ENCODE measurements at places on chromosomes 16 and 17.

- DNase-seq = no peak
Measured at GRCh38 chr17:36946726-36947091, 2.0 kb upstream of the AATF start.

DNA sequence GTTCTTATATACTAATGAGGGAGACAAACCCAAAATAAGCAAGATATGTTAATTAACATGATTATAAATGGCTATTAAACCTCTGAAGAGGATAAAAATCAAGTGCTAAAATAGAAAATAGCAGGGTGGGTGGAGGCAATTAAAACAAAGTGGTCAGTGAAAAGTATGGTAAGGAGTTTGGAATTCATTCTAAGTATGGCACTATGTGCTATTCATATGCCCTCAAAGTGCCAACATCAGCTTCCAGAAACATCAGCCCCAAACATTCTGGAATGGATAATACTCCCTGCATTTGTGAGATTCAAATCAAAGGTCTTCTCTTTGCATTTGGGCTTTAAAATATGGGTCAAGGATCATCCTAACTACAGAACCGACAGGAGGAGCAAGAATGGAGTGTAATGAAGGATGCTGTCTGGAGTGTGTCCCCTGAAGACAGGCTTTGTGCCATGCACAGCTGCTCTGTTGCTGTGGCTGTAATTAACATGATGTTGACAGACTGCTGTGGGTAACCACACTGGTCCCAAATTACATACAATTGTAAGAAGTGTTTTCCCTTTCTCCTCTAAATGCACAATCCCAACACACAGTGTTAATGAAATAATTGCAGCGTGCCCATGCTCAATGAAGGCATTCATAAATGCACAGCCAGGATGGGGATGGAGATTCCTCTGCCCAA, 93.1 kb downstream of the VAT1L start:
- DNase-seq = no peak

GRCh38 chr16:9075299-9076071, 16.0 kb upstream of the HAPSTR1 start:
- no peak for DNase-seq

DNA sequence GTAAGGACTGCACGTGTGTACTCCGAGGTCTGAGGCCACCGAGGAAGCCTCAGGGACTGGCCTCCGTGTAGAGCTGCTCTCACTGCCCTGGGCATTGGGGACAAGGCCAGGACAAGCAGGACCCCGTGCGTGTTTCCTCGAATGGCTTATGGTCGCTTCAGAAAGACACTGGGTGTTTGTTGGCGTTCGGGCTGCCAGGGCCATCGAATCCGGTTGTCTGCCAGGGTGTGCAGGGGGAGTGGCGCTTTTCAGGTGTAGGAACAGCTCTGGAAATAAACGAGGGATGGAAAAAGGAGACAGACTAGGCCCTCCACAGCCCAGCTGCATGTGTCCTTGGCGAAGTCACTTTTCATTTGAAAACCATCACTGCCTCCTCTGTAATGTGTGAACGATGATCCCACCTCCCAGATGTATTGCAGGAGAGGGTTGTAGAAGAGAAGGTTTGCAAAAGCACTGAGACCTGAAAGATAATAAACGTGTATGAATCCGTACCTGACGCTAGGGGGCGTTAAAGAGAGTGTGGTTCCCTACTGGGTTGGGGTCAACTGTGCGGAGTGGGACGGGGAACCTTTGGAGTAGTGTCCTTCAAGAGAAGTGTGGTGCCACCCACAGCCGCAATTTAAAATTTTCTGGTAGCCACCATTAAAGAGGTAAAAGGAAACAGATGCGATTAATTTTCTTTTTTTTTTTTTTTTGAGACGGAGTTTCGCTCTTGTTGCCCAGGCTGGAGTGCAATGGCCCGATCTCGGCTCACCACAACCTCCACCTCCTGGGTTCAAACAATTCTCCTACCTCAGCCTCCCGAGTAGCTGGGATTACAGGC, 2.1 kb upstream of the ZSCAN10 start:
- no peak for DNase-seq

GRCh38 chr17:3335876-3336275, 37.7 kb upstream of the OR3A1 start:
- no peak for DNase-seq

DNA sequence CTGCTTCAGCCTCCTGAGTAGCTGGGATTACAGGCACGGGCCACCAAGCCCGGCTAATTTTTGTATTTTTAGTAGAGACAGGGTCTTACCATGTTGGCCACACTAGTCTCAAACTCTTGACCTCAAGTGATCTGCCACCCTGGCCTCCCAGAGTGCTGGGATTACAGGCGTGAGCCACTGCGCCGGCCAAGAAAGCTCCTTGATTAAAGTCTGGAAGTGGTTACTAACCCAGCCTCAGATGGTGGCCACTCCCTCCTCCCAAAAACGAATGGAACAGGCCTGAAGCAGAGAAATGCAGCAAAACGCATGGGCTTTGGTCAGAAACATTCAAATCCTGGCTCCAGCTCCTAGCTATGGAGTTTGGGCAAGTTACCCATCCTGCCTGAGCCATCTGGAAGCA, 11.3 kb downstream of the FKBP10 start:
- no peak for DNase-seq

GRCh38 chr17:2057760-2058585, 3.1 kb downstream of the HIC1 start:
- no peak for DNase-seq

DNA sequence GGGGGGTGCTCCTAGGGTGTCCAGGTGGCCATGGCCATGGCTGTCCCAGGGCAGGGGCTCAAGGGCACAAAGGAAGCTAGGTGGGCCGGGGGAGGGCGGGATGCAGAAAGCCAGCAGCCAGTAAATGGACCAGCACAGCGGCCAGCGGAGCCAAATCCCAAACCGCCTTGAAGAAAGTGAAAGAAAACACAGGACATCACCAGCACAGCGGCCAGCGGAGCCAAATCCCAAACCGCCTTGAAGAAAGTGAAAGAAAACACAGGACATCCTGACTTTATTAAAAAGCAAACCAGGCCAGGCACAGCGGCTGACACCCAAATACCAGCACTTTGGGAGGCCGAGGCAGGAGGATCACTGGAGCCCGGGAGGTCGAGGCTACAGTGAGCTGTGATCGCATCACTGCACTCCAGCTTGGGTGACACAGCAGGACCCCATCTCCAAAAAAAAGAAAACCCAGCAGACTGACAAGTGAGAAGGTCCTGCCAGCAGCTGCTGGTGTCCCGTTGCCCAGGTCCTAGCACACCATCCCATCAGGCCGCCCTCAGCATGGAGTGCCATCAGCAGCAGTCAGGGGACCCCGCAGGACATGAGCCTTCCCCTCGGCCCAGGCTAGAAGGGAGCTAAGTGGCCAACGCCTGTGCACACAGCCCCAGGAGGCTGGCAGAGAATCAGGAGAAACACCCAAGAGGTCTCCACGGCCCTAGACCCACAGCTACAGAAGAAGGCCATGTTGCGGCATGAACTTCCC, 17.0 kb downstream of the SLC38A10 start:
- DNase-seq = no peak

DNA sequence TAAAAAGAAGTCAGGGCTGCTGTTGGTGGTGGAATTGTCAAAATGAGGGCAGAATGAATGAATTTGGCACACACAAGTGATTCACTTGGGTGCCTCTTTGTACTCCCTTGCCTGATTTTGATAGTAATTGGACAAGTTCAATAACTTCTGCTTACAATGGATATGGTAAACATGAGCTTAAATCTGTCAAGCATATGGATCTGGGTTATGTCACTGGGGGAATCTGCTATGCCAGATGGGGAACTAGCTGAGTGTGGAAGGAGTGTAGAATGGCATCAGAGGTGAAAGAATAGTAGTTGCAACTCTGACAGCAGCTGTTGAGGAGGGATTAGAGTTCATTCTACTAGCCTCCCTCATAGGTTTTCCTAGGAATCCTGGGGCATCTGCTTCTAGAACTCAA, 724.2 kb upstream of the CDH8 start:
- DNase-seq = no peak

DNA sequence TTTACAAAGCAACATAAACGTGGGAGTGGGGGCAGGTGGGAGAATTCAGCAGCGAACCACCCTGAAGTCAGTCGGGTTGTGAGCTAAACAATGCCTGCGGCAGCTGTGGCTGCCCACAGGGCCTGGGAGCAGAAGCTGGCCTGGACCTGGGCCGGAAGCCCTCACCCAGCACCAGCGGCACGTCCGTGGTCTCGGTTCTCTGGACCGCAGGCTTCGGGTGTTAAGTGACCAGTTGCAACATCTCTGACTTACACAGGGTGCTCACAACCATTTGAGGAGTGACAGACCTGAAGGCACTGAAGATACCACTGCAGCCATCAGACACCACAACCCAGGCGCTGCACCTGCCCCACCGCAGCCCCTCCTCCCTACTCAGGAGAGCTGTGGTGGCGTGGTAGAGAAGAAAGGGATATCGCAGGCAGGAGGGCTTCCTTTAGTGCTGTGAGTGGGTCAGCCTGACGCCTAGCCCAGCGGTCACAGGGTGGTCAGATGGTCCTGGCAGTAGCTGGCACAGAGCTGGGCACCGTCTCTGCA, 33.8 kb downstream of the CBFA2T3 start:
- no peak for DNase-seq
